ENCODE measurements at places on chromosomes 5 and 9.

- DNase-seq: no peak
Observed at GRCh38 chr9:104389341-104389740, 114.7 kb upstream of the OR13F1 start.

DNA sequence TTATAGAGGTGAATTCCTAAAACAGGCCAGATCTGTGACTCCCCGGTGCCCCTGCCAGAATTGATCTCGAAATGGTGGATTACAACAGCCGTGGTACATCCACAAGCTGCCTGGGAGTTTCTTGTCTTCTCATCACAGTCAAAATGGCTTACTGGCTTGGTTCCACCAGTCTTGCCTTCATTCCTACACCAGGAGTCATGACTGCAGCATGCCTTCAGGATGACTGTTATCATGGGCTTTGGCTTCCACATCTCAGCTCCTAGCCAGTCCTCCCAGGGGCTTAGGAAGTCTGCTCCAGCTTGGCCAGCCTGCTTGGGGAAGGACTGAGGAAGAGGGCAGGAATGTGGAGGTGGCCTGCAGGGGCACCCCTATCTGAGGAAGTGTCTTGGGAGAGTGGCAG lies 132.9 kb upstream of the NR3C1 start:
- DNase-seq: no peak

DNA sequence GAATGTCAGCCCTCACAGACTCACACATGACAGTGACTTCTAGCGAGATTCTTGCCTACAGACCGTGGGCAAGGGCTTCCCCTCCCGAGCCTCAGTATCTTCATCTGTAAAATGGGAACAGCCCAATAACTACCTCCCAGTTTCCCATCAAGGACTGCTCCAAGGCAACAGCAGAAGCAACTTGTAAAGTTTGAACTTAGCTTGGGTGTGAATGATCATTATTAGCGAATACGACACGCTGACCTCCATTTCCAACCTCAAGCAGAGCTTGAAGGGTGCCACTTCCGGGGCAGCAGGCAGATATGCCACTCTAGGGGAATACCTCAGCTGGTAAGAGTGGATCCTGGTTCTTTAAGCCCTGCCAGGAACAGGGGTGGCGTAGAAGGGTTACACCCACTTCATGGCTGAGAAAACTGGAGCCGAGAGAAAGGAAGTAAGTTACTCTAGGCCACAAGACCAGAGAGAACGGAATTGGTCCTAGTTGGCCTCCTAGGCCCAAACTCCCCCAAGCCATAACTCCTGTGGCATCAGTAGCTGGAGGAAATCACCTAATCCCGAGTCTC lies 2.0 kb downstream of the RNF44 start:
- DNase-seq: no peak

GRCh38 chr9:35656831-35657545 lies 831 bp downstream of the RMRP start:
- DNase-seq: peak; percentile 51

- DNase-seq: no peak
Observed at GRCh38 chr9:89422151-89422975, 75.5 kb downstream of the SEMA4D start.
